ENCODE measurements at places on chromosomes 1 and 21. TPM values are rescaled to one million over a fixed set of nuclear protein-coding genes. Genes with fewer than 3 reads are reported as not detected.
A peak's percentile ranks its signal among the peaks of the same experiment; 100 is the strongest.

DNA sequence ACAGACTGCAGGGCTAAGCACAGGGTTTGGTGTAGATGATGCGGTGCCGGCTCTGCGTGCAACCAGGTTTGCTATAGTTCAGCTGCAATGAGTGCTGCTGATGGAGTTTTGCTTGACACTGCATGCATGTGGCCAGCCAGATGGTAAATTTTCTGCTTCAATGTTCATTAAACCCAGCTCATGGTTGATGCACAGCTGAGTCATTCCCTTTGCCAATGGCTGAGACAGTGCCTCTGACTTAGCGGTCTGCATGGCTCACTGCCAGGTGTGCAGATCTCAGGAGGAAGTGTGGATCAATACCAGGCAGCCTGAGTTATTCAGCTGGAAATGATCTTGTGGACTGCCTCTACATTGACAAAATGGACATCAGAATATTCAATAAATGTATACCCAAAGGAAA, 172.7 kb upstream of the ZP4 start:
- peak; percentile 1 for DNase-seq

- no peak for DNase-seq
These were observed 365.7 kb upstream of the USP24 start for GRCh38 chr1:55580845-55581332.

DNA sequence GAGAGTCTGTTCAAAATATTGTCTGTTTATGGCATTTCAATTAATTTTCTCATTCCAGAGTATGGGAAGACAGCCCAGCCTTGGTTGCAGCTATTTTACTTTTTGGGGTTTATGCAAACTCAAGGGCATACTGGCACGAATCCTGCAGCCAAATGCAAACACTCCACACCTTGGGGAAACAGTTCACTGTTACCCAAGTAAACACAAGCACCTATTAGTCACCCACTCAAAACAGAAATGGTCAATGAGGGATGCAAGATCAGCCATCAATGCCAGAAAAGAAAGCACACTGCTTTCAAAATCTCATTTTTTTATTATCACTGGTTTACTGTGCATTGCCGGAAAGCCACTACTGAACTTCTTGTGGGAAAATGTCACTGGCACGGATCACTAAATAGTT, 170.6 kb downstream of the RUNX1 start:
- no peak for DNase-seq

DNA sequence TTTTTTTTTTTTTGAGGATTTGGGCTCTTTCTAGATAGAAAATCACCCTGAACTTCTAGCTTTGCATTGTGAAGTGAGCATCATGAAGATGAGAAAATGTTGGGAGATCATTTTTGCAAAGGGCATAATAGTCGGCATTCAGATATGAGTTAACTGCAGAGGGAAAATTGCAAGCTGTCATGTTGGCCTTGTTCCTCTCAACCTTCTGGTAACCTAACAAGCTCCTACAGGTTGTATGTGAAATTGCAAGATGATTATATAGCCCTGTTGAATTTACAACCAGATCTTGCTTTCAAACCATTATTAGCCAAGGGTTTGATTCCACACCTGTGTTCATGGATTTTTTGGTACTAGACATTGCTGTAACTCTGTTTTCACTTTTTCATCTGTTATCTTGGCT, 2.2 kb downstream of the ELOA start:
- DNase-seq: no peak

GRCh38 chr21:33849834-33850233, 65.8 kb downstream of the ATP5PO start:
- DNase-seq: no peak

- DNase-seq: no peak
These were observed 19.4 kb upstream of the CASZ1 start for GRCh38 chr1:10815858-10816195.

GRCh38 chr1:36650200-36651065, 167.7 kb upstream of the CSF3R start:
- peak; percentile 31 for DNase-seq

GRCh38 chr1:58844176-58844575, 60.3 kb upstream of the JUN start:
- no peak for DNase-seq

- peak; percentile 89 for DNase-seq
These were observed 61.4 kb downstream of the ACBD3 start for GRCh38 chr1:226125097-226125630.

- DNase-seq: no peak
These were observed 4.5 kb downstream of the CFHR3 start for GRCh38 chr1:196779093-196779492.

- DNase-seq: no peak
These were observed 23.5 kb downstream of the GLIS1 start for GRCh38 chr1:53715478-53715877.

GRCh38 chr1:9078752-9079500, 9.5 kb upstream of the SLC2A5 start:
- no peak for DNase-seq

DNA sequence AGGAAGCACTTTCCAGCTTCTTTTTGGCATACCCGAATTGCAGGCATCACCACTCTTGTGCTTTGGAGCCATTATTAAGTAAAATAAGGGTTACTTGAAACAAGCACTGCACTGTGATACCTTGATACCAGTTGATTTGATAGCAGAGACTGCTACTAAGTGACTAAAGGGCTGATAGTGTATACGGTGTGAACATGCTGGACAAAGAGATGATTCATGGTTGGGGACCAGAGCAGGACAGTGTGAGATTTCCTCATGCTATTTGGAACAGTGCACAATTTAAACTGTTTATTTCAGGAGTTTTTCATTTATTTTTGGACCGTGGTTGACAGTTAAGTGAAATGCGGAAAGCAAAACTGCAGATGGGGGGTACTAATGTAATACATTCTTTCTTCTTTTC, 9.9 kb downstream of the RPS27 start:
- DNase-seq: no peak

GRCh38 chr21:38804789-38805327, 871 bp upstream of the ETS2 start:
- DNase-seq: no peak

- DNase-seq: no peak
These were observed 1.5 kb upstream of the PTP4A2 start for GRCh38 chr1:31939484-31940329.

DNA sequence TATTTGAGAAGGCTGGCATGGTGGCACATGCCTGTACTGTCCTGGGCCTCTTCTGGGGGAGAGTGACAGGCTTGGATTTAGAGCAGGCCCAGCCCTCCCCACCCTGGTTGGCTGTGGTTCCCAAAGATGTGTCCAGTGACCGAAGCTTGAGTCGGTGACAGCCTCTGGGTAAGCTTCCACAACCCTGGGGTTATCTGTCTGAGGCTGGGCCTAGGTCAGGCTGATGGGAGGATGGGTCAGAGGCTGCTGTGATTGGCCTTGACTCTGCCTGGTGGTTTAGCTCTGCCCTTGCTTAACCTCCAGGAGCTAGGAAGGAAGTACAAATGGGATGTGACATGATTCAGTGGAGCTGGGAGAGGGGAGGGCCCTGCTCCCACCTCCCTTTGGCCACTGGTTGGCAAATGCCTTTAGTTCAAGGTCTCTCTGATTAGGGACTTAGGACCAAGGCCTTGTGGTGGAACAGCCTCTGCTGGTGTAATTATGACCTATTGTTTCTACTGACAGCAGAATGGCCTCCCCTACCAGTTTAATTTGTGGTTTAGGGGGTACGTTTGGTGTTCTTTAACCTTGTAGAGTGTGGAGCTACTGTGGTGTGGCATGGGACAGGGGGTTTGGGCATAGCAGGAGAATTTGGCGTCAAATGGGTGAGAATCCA, 16.6 kb downstream of the NUDC start:
- no peak for DNase-seq

DNA sequence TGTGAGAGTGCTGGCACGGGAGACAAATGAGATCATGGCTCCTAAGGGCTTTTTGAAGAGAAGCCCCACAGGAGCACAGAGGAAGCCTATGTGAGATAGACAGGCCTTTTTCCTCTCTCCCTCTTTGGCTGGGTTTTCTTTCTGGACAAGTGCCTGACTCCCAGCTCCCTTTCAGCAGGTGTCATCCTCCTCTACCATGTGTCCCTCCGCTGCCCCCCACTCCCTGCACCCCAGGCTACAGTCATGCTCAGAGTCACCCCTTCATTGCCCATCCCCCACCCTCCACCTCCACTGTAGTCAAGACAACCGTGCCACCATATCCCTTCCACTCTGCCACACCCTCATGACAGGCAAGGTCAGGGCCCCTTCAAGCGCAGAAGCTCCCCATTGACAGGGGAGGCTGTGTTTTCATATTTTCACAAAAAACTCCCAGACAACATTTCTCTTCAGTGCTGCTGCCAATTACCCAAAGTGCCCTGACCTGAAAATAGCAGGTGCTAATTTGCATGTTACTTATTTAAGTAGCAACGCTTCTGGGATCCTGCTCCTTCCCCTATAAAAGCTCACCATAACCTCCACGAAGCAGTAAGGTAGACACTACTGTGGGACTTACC, 92.1 kb upstream of the IPO9 start:
- DNase-seq: no peak

DNA sequence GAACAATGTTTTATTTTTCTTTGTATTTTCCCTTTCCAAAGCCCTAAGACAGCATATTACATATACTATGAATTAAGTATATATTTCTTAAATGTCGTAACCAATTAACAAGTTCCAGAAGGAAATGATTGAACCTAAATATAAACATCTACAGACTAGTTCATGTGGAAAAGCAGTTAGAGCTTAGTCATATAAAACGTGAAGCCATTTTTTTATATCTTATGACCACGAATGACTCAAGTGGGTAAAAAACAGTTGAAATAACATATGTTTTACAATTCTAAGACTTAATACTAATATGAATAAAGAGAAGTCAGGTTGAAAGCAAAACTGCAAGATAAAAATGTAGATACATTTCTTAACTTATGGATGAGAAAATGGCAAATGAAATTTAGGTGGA, 307.3 kb downstream of the BRINP3 start:
- DNase-seq: no peak

GRCh38 chr21:25031750-25032149, 575.5 kb downstream of the MRPL39 start:
- peak; percentile 57 for DNase-seq

GRCh38 chr1:114286179-114286578, 132.5 kb upstream of the SYT6 start:
- no peak for DNase-seq

- DNase-seq: no peak
These were observed 4.6 kb upstream of the FBXO42 start for GRCh38 chr1:16356867-16357266.

DNA sequence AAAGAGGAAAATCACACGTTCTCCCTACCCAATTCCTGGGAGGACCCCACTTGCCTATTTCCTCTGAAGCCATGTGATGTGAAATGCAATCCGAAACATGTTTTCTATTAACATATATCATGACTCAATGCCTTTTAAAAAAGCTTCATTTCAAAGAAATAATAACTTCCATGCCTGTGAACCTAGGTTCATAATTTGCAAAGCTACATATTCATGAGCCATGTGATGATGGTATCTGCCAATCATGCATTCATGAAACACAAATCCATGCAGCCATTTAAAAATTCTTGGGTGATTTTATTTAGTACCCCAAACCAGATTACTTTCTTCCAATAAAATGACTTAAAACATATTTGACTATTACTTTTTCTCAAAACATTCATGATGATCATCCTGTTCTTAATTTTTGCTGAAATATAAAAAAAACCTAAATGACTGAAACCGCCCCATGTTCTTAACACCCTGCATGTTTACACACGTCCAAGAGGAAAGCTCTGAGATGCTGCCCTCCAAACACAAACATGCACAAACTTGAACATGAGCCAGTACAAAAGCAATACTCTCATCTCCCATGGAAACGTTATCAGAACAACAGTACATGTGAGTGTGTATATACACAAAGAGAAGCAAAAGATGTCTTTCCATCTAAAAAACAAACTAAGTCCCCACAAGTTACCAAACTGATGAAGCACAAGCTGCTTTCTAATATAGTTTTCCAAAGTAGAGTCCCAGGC, 140.1 kb downstream of the TGFBR3 start:
- DNase-seq: no peak

- no peak for DNase-seq
These were observed 1378.1 kb upstream of the PRMT6 start for GRCh38 chr1:105678334-105678733.

- DNase-seq: no peak
These were observed 12.5 kb downstream of the ZBTB21 start for GRCh38 chr21:41997657-41998056.

DNA sequence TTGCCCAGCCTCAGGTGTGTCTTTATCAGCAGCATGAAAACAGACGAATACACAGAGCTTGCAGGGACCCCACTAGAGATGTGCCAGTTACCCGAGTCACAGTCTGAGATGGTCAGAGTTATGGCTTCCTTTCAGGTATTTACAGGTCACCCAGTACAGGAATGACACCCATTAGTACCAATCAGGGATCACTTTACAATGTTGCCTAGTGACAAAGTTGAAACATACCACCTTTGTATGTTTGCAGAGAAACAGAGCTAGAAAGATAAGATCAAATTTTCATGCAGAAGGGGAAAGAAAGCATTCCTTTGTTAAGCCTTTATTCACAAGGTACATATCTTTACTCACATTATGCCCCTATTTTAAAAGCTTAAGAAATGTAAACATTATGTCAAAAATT, 137.6 kb downstream of the RGS7 start:
- no peak for DNase-seq

DNA sequence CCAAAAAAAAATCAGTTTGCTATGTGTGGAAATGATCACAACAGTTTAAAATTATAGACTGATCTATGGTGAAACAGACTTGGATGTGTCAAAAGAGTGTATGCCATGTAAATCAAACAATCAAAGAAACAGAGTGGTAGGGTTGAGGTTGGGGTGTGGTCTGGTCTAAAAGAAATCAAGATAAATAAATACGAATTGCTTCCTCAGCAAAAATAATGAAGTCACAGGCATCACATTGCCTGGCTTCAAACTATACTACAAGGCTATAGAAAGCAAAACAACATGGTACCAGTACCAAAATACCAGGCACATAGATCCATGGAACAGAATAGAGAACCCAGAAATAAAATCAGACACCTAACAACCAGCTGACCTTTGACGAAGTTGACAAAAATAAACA, 1796.9 kb downstream of the NCAM2 start:
- no peak for DNase-seq

- peak; percentile 40 for DNase-seq
These were observed 17.7 kb upstream of the A3GALT2 start for GRCh38 chr1:33338440-33339211.

The SLC9C2 gene
- not detected for polyA plus RNA-seq

The CHI3L1 gene
- 0.68 TPM for polyA plus RNA-seq

The TEX50 gene
- polyA plus RNA-seq: not detected

The SPATA45 gene
- not detected for polyA plus RNA-seq

The C4BPA gene
- polyA plus RNA-seq: 0.25 TPM

The WARS2 gene
- polyA plus RNA-seq: 24.2 TPM

The KLF17 gene
- 0.20 TPM for polyA plus RNA-seq

The SLC6A9 gene
- 2.5 TPM for polyA plus RNA-seq

The CDKN2C gene
- 13.5 TPM for polyA plus RNA-seq

The FCMR gene
- polyA plus RNA-seq: not detected

The OBSCN gene
- 147 TPM for polyA plus RNA-seq

Measured in muscle of arm (tissue), 14 donors.